COLO829 (cell line): ENCODE measurements at places on chromosomes 5 and 9.

DNA sequence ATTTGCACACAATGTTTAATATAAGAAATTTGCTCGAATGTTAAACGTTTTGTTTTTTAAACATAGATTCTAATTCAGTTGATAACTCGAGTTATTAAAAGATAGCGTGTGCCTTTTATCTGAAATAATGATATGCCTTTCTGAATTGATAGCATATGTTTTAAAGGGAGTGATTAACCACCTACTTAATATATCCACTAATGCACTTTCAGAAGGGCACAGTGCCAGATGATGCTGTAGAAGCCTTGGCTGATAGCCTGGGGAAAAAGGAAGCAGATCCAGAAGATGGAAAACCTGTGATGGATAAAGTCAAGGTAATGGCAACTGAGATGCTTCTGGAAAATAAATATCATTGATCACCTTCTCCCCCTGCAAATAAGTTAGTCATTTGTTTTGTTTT is 53.9 kb downstream of the ERAP1 start:
- DNase-seq: no peak

DNA sequence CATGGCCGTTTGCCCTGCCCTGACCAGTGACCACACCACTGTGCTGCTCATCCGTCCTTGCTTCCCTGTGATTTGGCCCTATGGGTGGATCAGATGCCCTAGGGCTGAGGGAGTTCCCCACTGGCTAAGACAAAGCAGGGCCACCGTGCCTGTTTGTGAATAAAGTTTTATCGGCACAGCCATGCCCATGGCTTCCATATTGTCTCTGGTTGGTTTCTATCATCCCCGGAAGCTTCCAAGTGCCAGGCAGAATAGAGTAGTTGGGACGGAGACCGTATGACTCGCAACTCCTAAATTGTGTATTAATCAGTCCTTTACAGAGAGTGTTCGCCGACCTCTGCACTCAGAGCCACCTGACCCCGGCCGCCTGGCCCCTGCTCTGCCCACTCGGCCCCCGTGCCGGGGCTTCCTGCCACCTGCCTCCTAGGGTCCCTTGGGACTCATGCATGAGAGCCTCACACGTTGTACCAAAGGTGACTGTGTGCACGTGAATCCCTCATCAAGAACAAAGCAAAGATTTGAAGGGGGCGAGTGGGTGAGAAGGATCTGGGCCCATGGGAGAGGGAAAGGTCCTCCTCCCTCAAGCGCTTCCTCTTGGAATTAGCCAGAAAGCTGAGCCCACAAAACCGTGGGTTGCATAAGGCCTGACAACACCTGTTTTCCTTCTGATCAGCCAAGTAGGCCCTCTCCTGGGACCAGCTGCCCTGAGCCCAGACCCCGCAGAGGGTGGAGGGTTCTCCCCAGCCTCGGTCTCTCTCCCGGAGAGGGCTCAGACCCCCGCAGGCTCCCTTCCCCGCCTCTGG is 11.7 kb upstream of the FCN2 start:
- no peak for DNase-seq

DNA sequence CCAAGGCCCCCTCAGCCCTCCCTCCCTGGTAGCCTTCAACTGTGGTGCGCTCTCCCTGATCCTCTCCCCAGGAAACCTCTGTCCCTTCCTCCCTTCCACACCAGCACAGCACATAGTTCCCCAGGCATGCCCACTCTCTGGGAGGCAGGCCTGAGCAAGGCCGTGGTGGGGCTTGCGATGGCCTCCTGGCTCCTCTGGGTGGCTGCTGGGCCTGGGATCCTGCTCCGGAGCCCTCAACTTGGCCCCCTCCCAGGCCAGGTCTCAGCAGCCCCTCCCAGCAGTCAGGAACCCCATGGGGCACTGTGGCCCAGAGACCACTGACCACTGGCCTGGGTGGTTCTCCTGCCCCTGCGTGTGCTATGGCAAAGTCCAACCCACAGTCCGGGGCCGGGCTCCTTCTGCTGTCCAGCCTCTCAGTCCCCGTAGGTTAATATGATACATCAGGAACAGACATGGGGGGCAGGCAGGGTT is 125.8 kb downstream of the ZNF354C start:
- DNase-seq: no peak

- no peak for DNase-seq
These were observed 3.6 kb downstream of the SMC5 start for GRCh38 chr9:70262366-70262765.

- no peak for DNase-seq
These were observed 67.5 kb downstream of the KCNIP1 start for GRCh38 chr5:170571281-170571731.
